ENCODE measurements at places on chromosomes 6 and 20.

DNA sequence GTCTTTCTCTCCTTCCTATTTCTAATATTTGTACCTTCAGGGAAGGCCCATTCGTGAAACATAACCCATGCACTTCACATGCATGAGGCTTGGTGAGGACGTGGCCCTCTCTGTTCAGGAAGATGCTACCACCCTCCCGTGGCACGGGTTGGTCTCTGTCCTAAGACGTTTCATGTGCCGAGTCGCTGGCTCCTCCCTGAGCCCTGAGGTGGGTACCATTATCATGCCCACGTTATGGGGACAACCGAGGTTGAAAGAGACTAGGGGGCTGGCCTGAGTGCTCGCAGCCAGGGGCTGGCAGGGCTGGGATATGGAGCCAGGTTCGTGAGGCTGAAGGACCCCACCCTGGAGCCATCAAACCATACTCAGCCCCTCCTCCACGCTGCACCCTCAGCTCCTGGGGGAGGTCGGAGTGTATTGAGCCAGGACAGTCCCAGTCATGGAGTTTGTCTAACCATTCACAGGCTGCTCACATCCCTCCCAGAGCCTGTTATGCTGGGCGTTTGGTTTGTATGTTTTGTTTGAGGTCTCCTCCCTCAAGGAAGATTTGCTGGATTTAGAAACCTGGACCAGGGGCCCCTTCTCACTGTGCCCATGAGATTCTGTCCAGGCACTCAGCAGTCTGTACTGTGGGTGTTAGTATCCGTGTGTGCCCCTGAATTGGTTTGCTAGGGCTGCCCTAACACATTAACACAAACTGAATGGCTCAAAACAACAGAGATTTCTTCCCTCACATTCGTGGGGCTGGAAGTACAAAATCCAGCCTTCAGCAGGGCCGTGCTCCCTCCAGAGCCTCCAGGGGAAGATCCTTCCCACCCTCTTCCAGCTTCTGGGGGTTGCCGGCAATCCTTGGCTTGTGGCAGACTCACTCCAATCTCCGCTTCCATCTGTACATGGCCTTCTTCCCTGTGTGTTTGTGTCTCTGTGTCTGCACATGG is 88.3 kb downstream of the ANKRD60 start:
- DNase-seq = no peak

DNA sequence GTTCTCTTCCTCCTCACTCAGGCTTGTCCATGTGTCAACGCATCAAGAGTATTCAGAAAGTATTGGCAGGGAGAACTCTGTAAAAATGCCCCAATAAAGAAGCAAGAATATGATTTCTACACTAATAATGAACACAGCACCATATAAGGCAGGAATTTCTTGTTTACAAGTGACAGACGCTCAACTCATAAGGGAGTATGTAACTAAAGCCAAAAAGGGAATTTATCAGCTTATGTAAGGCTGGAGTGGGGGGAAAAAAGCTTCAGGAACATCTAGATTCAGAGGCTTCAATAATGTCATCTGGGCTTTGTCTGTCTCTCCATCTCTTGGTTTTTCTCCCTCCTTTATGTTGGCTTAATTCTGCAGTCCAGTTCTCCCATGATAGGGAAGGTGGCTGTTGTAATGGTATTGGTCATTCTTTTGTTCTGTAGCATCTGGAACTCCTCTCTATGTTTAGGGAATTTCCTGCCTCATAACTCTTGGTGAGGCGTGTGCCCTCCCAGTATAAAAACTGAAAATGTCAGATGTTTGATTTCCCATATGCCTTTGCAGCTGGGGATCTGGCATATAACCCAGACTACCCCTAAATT is 125.1 kb upstream of the COL21A1 start:
- DNase-seq = no peak

GRCh38 chr6:85096976-85097375 is 332.6 kb upstream of the TBX18 start:
- no peak for DNase-seq

DNA sequence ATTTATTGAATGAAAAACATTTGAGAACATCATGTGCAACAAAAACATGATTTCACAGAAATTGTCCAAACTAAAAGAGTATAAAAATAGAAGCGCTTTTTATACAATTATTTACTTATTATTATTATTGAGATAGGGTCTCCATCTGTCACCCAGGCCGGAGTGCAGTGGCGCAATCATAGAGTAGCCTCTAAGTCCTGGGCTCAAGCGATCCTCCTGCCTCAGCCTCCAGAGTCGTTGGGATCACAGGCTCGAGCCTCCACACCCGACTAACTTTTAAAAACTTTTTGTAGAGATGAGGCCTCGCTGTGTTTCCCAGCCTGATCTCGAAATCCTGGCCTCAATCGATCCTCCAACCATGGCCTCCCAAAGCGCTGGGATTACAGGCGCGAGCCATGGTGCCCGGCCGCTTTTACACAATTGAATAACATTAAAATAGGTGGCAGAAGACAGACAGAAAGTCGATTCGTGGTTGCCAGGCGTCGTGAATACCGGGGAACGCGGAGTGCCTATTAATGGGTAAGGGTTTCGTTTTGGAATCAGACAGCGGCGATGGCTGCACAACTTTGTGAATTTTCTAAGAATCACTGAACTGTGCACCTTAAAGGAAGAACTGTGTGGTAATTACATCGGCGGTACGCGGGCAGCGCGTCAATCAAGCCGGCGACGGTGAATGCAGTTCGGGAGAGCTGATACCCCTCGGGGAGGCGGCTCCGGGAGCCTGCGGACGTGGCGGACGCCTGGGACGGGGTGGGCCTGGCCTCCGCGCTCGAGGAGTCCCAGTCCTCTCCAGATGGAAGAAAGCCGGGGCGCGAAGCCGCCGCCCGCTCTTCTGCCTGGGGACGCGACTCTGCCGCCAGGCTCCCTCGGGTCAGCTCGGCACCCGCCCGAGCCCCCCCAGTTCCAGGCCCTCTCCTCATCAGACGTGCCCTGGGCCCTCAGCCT is 807 bp downstream of the TBC1D20 start:
- DNase-seq = peak; percentile 81

DNA sequence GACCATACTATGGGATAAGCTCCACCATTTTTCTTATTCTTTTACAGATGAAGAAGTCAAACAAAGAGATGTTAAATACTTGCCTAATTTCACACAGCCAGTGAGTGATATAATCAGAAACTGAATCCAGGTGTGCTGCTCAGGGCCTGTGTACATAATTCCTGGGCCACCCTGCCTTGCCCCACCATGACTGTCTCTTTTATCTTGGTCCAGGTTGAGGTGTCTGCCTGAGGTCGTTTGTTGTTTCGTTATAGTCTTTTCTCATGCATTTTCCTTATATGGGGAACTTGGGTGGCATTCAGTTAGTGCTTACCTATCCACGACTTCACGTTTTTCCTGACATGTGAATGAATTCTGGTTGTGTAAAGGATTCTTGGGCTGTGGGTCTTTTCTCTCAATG is 277.6 kb downstream of the COL12A1 start:
- no peak for DNase-seq

- no peak for DNase-seq
These were observed 246.7 kb downstream of the SOD2 start for GRCh38 chr6:159446340-159446739.
